Karpas-422 (cell line): ENCODE measurements at places on chromosomes 16 and 17.

DNA sequence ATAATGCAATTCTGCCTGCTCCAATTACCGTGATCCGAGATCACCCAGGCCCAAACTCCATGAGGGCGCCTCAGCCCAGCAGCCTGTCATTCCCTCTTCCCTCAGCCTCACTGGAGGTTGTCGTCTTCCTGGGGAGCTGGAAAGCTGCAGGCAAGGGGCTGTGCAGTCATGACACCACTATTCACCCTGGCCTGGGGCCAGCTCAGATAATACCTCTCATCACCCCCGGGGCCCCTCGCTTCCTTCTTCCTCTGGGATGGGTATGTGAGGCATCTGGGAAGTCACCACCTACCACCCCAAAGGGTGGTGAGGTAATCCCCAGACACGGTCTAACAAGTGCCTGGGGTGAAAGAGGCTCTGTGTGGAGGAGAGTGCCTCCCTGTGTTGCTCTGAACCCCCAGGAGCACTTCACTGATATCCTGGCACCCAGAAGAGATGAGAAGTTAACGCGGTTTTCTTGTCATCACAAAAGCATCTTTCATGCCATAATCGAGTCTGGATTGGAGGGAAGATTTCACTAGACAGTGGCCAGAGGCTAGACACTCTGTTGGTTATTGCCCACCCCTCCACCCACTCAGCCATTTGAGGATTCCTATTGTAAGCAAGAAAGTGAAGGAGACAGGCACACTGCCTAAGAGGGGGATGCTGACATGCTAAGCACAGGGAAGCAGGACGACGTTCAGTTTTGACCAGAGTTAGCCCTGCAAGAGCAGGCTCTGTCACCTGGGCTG lies 18.4 kb downstream of the CFAP20 start:
- no peak for DNase-seq

DNA sequence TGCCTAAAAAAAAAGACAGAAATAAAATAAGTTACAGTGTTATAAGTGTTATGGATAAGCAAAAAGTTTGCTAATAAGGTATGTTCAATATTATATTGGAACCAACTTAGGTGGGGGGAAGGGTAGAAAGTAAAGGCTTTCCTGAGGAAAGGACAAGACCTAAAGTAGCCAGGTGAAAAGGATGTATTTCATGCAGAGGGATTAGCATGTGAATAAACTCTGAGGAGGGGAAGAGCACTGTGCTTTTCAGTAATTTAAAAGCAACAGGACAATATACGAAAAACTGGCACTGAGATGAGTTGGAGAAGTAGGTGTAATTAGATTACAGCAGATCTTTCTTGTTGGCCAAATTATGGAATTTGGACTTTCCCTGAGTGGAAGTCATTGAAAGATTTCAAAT lies 7.6 kb downstream of the TOP2A start:
- DNase-seq, result no peak

- DNase-seq, result no peak
Observed at GRCh38 chr17:49596613-49597244, 21.1 kb downstream of the NXPH3 start.

DNA sequence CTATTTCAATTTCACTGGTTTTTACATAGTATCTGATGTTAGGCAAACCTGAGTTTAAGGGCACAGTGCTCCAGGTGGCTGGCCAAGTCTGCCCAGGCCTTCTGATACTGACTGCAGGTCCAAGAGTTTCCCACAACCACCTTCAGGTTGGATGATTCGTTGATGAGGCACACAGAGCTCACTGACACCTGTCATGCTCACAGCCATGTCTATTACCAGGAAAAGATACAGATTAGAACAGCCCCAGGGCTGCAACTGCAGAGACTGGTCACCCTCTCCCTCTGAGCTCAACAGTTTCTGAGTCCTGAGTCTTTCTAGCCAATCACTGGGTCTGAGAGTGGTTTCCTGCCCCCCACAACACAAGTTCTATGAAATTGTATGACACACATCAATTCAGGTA lies 37.2 kb downstream of the MEAK7 start:
- no peak for DNase-seq
